ENCODE measurements at places on chromosomes 13 and 19.

- no peak for DNase-seq
Measured at GRCh38 chr19:29269641-29270040, 56.7 kb upstream of the UQCRFS1 start.

GRCh38 chr19:35030257-35031071 is at the start of gene SCN1B:
SCN1B (plus strand) TSS chr19:35030470; CDS start chr19:35030821, 351 bp downstream.
- DNase-seq, result peak; percentile 41

- DNase-seq, result no peak
Measured at GRCh38 chr13:24272452-24273161, 36.8 kb upstream of the C1QTNF9 start.

DNA sequence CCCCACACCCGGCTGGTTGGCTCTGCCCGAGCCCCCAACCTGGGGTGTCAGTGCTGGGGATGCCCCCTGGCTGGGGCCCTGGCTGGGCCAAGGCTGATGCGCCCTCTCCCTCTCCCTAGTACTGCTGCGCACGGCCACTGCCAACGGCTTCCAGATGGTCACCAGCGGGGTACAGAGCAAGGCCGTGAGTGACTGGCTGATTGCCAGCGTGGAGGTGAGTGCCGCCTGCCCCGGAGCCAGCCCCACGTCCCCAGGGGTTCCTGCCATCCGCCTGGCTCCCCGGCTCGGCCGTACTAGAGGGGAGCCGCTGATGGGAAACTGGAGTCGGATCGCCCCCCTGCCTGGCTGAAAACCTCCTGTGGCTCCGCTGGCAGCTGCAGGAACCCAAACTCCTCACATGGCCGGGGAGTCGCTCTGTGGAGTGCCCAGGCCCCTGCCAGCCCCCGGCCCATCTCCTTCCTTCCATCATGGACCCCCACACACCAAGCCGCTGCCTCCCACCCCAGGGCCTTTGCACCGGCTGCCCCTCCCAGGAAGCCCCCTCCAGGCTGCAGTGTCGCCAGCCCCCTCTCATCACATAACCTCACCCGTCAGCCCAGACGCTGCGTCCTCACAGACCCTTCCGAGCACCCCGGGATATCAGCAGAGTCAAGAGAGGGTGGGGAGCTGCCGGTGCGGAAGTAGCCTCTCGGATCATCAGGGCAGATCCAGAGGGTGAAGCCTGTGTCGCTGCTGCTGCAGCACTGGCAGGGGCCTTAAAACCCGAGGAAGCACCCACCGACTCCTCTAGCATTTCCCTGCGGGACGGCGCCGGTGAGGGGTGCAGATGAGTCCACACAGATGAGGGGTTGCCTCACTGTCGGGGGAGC is 10.6 kb downstream of the NCLN start:
- no peak for DNase-seq

- peak; percentile 8 for DNase-seq
Measured at GRCh38 chr13:113654175-113654560, 3.8 kb downstream of the ATP4B start.

- no peak for DNase-seq
Measured at GRCh38 chr13:84940798-84941197, 858.4 kb downstream of the SLITRK6 start.

DNA sequence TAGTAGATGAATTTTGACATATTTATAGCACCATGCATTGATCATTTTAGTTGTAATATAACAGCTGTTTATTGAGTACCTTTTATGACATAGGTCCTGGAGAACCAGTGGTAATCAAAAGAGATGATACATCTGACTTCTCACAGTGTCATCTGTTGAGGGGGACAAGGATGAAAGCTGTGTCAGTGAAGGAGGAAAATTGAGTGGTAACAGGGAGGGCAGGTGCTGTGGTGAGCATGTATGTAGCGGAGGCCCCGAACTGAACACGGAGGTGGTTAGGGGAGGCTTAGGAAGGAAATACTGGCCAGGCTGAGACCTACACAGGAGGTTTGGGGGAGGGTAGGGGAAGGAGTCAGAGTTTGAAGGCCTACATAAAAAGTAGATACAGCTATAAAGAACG is 199.7 kb downstream of the GGACT start:
- no peak for DNase-seq

- DNase-seq, result no peak
Measured at GRCh38 chr13:29859971-29860370, 9.6 kb upstream of the UBL3 start.

Data from lung (tissue), 17 donors.